ENCODE measurements at places on chromosomes 6 and 20.

DNA sequence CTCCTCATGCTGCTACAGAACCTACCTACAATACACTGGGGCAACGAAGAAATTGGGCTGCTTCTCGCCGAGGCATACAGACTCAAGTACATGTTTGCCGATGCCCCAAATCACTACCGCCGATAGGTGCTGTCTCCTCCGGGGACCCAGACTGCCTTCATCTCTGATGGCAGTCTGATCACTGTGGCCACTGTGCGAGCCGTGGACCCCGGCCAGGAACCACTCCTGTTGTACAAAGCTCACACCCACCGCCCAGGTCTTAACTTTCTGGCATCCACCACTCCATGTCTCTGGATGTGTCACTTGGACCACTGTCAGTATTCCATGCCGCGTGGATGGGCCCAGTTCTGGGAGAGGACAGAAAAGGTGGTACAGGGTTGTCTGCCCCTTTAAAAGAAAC, 22.7 kb upstream of the RNF8 start:
- DNase-seq: no peak

- DNase-seq: no peak
These were observed 94.3 kb downstream of the RAMACL start for GRCh38 chr6:166492092-166492741.

GRCh38 chr6:168247443-168248147, 72.0 kb downstream of the DACT2 start:
- DNase-seq: no peak

DNA sequence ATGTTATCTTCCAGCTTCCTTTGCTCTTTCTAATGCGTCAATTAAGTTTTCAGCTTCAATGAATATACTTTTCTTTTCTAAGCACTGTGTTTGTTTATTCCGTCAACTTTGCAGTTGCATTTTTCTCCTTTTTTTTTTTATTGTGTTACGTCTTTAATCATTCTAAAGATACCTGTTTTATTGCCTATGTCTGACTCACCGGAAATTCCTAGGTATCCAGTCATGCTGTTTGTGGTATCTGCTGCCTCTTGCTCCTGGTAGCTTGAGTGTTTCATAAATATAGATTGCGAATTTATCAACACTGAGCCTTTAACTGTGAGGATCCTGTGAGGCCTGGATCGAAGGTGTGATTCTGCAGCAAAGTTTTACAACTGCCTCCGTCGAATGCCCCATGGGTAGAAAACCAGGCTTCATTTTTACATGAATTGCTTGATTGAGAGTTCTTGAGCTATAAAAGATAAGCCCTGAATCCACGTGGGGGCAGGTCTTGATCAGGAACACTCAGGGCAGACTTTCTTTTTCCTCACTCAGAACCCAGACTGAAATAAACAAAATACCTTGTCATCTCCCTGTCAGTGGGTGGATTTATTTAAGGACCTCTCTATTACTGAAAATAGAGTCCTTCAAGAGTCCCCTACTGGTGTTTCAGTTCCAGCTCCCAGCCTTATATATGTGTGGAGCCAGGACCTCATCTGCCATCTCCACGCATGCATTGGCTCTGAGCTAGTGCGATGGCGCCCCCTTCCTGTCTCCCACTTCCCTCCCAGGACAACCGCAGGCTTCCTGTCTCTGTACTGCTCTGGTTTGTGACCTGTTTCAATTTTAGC, 60.1 kb upstream of the LRRC1 start:
- DNase-seq: no peak

DNA sequence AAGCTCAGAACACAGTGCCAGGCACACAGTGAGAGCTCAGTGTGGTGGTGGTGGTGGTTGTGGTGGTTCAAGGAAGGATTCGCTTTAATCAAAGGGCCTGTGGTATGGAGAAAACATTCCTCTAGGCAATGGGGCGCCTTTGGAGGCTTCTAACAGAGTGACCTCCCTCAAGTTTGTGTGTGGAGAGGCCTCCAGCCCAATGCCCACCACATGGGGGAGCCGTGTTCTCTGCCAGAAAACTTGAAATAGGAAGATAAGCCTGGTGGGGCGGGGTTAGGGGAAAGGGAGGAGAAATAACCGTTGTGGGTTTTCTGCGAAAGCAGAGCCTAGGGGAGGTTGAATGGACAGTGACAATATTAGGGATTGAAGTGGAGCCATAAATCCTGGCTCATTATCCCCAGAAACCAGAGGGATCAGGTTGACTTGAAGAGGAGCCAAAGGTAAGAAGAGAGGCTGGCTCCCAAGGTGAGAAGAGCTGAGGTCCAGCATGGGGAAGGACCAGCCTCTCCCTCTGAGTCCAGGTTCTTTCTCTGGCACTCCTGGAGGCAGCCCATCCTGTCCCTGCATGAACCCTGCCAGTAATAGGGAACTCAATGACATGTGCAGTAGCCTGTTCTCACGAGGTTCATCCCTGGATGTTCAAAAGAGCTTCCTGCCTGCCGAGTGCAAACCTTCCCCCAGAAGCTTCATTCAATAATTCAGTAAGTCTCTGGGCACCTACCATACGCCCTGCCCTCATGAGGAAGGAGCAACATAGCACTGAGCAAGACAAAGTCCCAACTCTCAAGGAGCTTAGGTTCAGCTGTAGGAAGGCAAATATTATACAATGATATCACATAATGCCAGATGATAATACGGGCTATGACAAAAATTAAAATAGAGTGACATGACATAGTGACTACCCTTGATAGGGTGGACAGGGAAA, 51.4 kb downstream of the TGM2 start:
- DNase-seq: peak; percentile 7

- DNase-seq: no peak
These were observed 8.9 kb upstream of the TCF15 start for GRCh38 chr20:618980-619379.

DNA sequence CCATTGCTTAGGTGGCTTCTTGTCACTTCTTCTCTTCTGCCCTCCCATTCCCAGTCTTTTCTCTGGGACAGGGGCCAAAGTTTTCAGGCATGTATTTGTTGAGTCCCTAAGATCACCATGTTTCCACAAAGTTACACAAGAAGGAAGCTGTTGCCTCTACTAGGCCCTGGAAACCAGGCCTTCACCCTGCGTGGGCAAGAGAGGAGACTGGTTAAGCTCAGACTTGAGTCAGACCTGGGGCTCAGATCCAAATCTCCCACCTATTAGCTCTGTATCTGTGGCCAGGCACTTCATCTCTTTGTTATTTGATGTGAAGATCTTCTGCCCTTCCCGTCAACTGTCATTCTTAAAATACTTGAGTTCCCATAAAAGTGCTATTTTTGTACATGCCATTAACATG, 154.6 kb downstream of the SASH1 start:
- no peak for DNase-seq

- DNase-seq: no peak
These were observed 35.0 kb upstream of the COL21A1 start for GRCh38 chr6:56282391-56282790.

DNA sequence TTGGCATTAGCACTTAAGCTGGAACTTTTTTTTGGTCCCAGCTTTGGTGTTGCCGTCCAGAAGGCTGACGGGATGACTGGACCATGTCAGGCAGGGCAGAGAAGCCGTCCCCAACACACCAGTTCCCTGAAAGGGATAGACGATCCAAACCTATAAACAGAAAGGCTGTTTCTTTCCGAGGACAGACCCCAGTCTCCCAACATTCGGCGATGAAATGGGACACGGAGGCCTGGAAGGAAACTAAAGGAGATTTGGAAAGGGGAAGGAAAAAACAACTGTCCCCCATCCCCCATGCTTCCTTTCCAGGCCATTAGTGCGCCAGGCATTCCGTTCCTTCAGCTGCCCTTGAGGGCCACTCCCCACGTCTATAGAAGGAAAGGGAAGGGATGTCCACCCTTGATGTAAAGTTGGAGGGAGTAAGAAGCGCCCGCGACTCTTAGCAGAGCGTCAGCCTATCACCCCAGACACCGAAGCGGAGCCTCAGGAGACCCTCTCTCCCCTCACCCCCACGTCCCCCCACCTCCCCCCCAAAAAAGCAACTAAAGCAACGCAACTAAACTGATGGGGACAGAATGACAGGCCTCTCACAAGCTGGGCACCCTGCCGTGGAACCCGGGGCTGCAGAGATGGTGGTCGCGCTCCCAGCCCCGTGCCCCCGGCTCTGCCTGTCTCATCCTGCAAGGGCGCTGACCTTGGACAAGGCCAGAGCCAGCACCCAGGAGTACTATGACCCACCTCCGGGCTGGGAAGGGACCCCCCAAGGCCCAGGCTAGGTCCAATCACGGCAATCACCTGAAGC, 638 bp downstream of the BLCAP start:
- DNase-seq: no peak

DNA sequence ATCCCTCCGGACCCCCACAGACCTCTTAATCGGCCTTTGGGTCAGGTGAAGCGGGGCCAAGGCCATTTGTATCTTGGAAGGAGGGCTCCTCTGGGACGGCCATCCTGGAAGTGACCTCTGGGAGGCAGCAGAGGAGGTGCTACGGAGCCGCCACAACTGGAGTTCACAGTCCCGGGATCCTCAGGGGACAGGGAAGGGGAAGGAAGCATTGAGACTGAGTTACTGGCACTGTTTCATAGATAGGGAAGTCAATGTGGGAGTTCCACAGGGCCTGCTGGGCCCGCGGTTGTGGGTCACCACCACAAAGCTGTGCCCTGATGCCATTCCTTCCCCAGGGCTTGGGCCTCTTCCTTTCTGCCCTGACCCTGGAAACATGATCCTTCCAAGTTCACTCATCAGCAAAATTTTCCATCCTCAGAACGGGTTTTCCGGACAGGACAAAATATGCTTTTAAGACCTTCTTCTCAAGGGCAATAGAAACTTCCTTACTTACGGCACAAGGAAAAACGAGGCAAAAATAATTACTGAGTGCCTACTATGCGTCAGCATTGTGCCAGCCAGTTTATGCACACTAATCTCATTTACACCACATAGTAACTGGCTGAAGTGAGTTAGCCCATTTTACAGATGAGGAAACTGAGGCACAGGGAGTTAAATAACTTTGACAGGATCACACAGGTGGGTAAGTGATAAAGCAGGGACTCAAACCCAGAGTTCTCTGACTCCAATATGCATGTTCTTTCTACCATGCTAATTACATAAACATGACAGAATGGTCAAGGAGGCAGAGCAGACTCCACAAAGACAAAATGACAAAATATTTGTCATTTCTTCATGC, 143.8 kb downstream of the UNC5CL start:
- DNase-seq: no peak

DNA sequence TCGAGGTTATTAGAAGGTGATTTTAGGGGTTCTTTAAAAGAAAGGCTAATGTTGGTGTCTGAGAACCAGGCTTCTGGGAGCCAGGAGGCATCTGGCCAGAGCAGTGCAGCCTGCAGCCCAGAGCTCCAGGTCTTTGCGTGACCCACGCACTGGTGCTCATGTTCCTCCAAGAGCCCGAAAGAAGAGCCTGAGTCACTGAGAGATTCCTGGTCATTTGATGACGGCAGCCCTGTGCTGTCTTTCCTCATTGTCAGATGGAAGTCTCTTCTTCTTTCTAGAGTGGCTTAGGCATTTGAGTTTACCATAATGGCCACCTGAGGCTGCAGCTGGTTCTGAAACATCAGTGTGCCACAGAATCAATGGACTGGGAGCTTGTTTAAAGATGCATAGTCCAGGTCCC, 46.4 kb downstream of the CD109 start:
- DNase-seq: no peak

DNA sequence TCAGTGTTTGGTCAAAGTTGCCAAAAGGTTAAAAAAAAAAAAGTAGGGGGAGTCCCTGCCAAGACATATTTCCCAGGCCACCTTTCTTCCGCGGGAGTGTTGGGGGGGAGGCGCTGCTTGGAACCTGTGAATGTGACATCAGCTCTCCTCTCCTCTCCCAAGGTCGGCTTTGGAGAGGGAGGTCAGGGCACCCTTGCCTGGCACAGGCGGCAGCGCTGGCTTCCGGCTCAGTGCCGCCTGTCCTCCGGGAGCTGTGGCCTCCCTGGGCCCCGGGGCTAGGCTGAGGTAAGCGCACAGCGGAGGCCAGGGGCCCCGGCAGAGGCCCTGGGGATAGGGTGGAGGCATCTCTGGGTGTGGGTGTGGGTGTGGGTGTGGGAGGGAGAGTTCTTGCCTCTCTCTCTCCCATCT, 1.9 kb upstream of the EDN1 start:
- no peak for DNase-seq

GRCh38 chr6:157649311-157650260, 173.5 kb upstream of the SNX9 start:
- no peak for DNase-seq

DNA sequence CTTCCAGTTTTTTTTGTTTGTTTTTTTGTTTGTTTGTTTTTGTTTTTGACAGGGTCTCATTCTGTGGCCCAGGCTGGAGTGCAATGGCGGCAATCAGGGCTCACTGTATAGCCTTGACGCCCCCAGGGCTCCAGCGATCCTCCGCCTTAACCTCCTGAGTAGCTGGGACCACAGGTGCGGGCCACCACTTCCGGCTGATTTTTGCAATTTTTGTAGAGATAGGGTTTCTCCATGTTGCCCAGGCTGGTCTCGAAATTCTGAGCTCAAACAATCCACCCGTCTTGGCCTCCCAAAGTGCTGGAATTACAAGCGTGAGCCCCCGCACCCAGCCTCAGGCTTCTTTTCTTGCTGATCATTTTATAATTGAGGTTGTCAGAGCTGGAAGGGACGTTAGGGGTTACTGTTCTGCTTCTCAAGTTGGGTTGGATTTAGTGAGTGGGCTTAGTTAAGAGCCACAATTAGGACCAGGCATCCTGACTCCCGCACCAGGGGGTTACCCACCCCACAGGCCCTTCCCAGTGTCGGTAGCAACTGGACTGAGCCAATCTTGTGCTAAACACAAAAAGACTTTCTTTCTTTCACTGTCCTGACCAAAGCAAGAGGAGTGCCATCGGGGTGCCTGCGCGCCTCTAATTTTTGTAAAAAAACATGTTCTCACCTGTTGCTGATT, 13.1 kb upstream of the ZSCAN9 start:
- DNase-seq: no peak

- no peak for DNase-seq
These were observed 296.9 kb downstream of the OGFRL1 start for GRCh38 chr6:71585472-71585871.

GRCh38 chr6:90008908-90009501, 114.7 kb downstream of the GJA10 start:
- DNase-seq: no peak

- DNase-seq: no peak
These were observed 192.9 kb downstream of the PLCB4 start for GRCh38 chr20:9261781-9262180.

DNA sequence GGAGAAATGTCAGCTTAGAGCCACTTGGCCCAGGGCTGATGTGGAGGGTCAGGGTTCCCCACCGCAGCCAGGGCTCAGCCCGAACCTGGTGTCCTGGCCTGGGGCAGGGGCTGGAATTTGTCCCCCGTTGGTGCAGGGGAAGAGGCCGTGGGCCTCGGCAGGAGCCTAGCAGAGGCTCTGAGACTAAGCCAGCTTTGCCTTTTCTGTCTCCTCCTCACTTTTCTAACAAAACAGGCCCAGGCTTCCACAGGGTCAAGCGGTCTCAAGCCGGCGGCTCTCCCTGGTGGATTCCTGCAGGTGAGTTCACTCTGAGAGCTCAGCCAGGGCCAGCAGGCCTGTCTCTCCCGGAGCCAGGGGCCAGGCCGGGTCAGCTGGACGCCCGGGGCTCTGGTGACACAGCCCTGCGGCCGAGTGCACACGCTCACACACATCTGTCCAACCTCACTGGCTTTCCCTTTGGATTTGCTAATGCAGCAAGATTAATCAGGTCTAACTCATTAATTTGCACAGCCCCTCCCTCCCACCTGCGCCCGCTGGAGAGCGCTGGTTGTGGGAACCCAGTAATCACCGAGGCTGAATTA, 2.9 kb upstream of the CHRNA4 start:
- no peak for DNase-seq

All from stimulated activated CD8-positive, alpha-beta memory T cell treated with anti-CD3 and anti-CD28 coated beads, Interleukin-7, amount 100 ng/mL, for 48 hours (primary cell).